Urothelium cell line (cell line): ENCODE measurements at places on chromosomes 5 and 9.

GRCh38 chr5:33601881-33602280, 161.1 kb downstream of the TARS1 start:
- no peak for DNase-seq

DNA sequence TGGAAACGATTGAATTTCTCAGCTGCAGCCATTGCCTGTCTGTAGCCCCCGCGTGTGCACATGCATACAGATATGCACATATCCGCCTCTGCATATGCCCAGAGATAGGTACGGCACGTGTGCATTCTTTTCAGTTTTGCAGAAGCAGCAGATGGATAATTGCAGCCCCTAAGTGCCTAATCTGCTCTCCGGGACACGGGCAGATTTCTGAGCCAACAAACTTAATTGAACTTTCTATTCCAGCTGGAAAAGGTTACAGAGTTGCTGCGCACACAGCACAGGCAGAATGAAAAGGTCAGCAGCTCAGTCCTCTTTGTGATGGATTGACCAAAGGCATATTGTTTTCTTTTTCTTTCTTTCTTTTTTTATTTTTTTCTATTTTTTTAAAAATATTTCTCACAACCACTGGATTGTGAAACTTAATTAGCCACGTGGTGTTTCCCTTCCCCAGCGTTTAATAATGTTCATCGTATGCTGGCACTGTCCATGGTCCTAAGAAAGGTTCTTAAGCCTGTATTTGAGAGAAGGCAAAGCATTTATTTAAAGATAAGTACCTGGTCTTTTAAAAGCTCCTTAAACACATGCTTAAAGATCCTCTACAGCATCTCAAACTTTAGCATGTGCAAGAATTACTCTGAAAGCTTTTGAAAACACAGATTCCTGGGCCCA, 270.2 kb upstream of the BRINP1 start:
- DNase-seq = peak; percentile 16

- no peak for DNase-seq
Observed at GRCh38 chr9:27990524-27990923, 417.2 kb upstream of the C9orf72 start.

DNA sequence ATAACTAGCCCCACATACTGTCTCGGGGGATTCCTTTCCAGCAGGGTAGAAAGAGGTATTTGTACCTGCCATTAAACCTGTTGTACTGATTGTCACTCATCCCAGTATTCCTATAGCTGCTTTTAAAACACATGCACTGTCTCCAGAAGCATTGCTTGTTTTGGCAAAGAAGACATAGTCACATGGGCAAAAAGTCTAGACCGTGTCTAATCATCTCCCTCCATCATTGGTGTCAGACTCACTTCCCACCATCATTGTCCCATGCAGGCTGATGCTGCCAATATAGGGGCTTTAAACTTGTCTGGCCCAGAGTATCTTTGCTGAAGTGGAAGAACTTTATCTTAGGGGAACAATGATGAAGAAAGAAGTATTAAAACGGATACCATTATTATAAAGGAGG, 12.6 kb downstream of the DNAJC21 start:
- no peak for DNase-seq

DNA sequence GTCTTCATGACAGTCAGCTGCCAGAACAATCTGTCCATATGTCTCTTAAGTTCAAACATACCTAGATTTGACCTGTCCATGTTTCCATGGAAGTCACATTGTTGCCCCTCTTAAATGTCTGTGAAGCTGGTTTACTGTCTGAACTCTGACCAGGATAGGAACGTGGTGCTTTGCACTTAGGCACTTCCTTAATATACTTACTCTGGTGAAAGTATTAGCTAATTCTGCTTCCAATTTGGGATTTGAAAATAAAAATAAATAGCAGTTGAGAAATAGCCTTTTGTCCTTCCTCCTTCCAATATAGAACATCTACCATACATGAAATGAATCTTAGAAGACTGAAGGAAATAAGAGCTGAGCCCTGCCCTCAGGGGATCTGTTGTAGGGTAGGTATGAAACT, 524.5 kb upstream of the CLINT1 start:
- DNase-seq = no peak

GRCh38 chr5:51278539-51278938, 104.7 kb upstream of the ISL1 start:
- peak; percentile 15 for DNase-seq

DNA sequence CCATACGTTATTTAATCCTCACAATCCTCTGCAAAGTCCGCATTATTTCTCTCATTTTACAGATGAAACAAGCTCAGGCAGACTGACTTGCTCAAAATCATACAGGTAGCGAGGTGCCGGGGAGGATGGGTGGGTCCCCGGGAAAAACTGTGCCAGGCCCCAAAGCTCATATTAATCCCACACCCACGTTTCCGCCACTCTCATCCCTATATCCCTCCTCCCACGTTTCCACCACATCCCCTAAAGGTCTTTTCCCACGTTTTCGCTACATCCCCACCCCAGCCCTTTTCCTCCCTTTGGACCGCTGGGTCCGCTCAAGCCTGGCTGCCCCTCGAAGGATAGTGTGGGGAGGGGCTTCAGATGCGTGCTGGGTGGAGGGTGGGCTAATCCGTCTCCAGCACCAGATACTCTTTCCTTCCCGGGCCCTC, 434 bp upstream of the FSD1L start:
- DNase-seq = peak; percentile 16
